NCI-H69 (cell line): ENCODE measurements at places on chromosomes 13 and 19.
A peak's percentile ranks its signal among the peaks of the same experiment; 100 is the strongest.

- DNase-seq: no peak
These were observed 73.7 kb downstream of the SGCG start for GRCh38 chr13:23254506-23254905.

DNA sequence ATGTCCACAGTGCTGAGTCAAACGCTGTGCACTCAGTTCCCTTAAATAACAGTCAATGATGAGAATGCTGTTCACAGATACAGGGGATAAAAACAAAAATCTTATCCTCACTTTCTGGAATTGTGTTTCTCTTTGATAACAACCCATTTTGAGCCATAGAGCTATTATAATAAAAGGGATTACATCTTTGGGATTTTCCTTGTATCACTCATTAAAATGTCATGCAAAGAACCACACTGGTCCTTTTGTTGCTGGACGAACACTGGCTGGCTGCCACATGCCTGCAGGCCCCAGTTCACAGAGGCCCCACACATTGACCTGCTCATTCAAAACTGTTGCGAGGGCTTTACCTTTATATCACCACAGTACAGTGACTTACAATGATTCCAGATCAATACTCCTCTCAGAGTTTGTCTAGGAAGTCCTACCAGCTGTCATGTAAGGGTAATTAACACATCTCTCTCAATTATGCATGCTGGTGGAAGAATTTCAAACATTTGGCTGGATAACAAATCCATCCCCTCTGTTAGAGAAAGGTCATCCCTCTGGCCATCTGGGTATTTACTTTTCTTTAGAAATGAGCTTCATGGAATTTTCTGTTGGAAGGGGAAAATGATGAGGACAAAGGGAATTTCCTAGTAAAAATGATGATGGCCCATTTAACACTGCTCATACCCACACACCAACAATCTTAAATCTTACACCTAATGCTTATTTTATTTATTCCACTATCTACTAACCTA is 85.9 kb downstream of the MBNL2 start:
- DNase-seq: peak; percentile 91

DNA sequence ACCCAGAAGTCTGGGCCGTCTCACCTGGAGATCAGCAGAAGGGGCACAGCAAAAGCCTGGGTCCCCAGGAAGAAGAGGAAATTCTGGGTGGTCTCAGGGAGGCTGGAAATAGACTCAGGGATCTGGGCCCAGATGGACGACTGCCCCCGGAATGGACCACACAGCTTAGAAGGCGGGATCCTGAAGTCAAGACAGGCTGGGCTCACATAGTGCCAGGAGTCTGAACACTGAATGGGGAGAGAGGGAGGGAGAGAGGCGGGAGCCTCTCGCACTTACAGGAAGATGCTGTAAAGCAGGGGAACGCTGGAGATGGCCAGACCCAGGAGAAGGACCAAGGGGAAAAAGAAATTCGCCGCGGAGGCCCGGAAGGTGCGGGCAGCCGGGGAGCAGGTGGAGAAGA is 1.3 kb upstream of the LENG1 start:
- peak; percentile 60 for DNase-seq

DNA sequence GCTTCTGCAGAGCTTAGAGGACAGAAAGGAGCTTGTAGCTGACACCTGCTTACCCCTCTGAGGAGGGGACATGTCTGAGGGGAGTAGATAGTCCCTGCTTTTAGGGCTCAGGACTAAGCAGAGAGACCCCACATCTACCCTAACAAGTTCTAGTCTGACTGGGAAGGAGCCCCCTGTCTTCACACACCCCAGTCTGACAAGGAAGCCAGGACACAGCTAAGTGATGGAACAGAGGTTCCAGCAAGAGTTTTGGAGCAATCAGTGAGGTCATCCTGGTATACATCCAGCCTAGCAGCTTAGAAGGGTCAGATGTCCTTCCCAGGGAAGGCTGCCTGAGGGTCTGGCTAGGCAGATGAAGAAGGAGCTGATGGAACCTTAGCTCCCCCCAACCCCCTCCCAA is 15.0 kb downstream of the PAF1 start:
- no peak for DNase-seq

GRCh38 chr13:52399708-52400107 is 6.3 kb downstream of the THSD1 start:
- DNase-seq: no peak

- DNase-seq: no peak
These were observed 294.1 kb downstream of the KCNRG start for GRCh38 chr13:50309318-50309717.

GRCh38 chr13:64553411-64554129 is 2676.6 kb downstream of the PCDH9 start:
- DNase-seq: no peak

- DNase-seq: no peak
These were observed 17.8 kb downstream of the ACTL9 start for GRCh38 chr19:8680676-8681344.

DNA sequence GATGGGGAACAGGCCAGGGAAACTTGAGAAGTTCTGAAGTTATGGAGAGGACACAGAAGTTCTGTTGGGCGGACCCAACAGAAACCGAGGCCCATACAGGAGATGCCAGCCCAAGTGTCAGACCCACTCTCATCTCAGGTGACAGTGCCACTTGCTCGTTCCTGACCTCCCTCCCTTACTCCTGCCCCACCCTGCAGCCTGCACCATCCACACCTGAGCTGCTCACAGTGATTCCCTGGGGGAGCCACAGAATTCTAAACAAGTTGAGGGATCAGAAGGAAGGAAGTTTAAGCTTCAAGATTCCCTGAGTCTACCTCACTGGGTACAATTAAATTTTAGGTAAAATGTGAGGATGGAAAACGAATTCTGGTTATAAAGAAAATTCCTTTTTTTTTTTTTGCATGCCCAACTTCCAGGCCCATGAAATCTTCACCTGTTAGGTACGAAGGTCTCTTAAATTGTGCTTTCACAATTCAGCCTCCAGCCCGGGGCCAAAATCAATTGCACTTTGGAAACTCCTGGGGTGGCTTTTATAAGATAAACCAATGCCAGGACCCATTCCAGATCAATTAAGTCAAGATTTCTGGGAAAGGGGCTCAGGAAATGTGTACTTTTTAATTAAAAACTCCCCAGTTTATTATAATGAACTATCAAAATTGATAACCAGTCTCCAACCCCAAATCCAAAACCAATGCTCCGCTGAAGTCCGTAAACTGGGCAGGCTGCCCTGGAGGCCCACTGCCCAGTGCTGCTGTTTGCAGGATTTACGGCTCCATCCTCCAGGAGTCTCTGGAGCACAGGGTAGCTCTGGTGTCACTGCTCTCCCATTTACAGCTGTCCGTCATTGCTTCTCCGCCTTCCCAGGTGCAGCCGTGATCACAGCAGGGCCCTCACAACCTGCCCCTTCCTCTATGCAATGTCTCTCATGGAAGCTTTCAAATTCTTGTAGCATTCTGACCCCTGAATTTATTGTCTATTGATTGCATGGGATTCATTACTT is 643.5 kb downstream of the UQCRFS1 start:
- DNase-seq: no peak

GRCh38 chr13:46906405-46906804 is 9.6 kb upstream of the HTR2A start:
- DNase-seq: no peak

GRCh38 chr13:99085139-99085807 is 107.4 kb upstream of the DOCK9 start:
- DNase-seq: no peak

GRCh38 chr13:52994865-52995264 is 33.7 kb upstream of the OLFM4 start:
- peak; percentile 69 for DNase-seq

DNA sequence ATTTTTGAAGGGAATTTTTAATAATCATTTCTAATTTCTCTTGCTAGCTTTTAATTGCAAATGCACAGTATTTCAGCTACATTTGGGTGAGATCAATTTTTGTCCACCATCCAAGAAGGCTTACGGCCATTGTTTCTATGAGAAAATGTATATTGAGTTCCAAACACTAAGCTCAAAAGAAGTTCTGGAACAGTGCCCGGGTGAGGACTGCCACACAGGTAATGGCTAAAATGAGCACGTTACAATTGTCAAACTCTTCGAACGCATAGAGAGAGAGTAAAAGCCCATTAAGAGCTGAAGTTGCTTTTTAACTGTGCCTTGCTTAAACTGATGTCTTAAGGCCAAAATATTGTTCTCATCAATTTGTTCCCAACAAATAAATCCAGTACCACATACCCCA is 755.0 kb downstream of the DIAPH3 start:
- DNase-seq: peak; percentile 42

DNA sequence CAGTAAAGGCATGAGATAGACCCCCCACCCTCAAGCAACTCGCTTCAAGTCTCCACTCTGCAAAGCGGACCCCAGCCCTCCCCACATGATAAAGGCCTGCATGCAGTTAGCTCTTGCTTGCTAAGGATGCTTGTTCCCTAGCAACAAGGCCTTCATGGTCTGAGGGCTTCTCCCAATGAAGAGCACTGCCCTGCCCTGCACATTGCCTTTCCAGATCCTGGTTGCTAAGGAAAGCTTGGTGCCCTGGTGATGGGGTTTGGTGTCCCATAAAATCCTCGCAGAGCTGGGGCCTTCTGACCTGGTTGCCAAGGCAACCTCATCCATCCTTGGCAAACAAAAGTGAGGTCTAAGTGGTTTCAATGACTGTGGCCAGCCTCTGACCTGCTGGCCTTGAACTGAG is 6.0 kb downstream of the DBP start:
- no peak for DNase-seq

- DNase-seq: no peak
These were observed 4.3 kb downstream of the PHF11 start for GRCh38 chr13:49499889-49500660.

DNA sequence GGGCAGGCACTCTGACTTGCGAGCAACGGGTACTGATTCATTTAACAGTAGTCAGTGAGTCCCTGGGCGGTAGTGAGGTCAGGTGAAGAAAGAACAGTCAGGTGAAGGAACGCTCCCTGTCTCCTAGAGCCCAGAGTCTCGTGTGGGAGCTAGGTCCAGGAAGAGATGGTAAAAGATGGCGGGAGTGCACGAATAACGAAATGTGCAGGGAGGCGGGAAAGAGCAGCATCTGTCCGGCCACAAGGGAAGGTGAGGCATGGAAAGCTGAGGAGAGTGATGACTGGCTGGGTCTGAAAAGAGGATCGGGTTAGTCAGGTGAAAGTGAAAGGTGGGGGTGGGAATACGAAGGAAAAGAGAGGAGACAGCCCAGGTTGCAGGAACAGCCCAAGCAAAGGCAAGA is 63.9 kb upstream of the SLC15A1 start:
- DNase-seq: no peak

GRCh38 chr13:77898097-77898496 is 20.5 kb downstream of the EDNRB start:
- no peak for DNase-seq

DNA sequence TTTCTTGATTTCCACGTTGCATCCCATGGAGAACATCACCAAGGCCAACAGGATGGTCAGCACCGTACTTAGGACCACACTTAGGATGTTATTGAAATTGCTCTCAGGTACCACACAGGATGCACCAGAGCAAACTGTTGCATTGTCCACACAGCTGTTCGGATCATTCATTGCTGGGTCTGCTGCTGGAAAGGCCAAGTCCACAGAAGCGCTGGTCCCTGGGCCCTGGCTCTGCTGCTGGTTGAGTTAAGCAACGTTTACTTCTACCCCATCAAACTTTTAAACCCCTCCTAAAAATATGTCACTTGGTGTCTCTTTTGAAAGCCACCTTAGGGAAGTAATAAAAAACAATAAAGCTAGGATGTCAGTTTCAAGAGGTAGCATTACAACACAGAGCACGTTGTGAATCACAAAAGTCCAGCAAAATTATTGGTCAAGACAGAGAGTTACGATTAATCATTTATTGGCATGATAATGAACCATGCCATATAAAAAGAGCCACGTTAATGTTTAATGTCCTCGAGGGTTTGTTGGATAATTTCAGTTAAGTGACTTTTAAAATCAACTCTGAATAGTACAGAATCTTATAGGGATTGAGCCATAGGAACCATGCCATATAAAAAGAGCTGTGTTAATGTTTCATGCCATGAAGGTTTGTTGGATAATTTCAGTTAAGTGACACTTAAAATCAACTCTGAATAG is at the start of gene SLC10A2:
Gene SLC10A2, minus strand, starts transcription at position 339 of the 702 bp plus-strand sequence. Its CDS starts 168 bp downstream, at position 171.
- no peak for DNase-seq

DNA sequence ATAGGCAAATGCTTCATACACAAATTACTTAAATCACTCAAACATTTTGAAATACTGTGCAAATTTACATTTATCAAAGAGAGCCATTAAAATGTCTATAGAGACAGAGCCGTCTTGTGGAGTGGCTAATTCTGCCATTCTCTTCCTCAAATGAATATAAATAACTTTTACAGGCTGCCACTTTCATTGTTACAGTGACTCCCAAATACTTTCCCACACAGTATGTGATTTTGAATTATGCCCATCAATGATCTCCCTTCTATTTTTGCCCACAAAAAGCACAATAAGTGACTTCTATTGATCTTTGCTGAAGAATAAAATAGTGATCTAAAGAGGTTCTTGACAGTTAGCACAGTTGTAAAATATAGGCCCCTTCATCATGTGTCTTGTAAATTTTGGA is 1244.9 kb downstream of the PCDH17 start:
- DNase-seq: peak; percentile 43

GRCh38 chr19:6963937-6964336 is 57.3 kb downstream of the MBD3L2B start:
- DNase-seq: no peak

- no peak for DNase-seq
These were observed 5.5 kb downstream of the ZNRF4 start for GRCh38 chr19:5460748-5461147.

DNA sequence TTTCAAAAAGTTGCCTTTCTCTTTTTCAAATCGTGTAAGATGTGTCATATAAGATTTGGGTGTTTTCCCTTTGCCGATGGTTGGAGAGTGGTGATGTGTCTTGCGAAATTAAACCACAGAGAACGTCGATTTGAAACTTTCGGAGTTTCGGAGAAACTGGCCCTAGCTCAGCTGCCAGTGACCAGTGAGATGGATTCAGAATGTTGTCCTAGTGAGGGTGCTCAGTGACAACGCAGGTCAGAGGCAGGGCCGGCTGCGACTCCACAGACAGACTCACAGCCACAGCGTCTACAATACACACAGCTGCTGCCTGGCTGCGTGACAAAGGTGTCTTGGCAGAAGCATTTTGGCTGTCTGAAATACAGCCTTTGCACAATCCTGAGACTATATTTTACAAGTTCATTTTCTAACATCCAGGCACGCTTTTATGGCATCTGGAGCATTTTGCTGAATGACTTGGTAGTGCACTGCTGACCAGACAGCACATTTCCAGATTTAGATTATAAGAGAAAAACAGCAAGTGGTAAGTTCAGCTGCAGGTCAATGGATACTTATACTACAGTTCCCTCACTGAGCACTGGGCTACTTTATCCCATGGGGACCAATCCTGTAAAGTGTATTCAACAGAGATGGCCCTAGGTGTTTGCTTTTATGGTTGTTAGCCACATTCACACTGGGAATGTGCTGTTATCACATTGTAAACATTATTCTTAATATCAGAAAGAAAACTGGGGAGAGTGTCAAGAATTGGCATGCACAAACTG is 207.5 kb downstream of the KCNRG start:
- peak; percentile 93 for DNase-seq

GRCh38 chr19:53808710-53809125 is 15.4 kb downstream of the NLRP12 start:
- peak; percentile 18 for DNase-seq
